ENCODE measurements at places on chromosomes 3 and 15. TPM values are rescaled to one million over a fixed set of nuclear protein-coding genes. Genes with fewer than 3 reads are reported as not detected.

GPR160 gene
- 1.3 TPM for total RNA-seq

GRCh38 chr15:90482124-90483011 lies 47.4 kb upstream of the CRTC3 start:
- H3K4me1 ChIP-seq = peaks cover 11% of the 10 kb centered on the region
- peak; percentile 78 for DNase-seq
- H3K27ac ChIP-seq = no peak overlapping the region
- H3K36me3 ChIP-seq = peaks cover 48% of the 10 kb centered on the region

XCR1 gene
- total RNA-seq = not detected

GOLGA8S gene
- total RNA-seq = 0.55 TPM

- H3K36me3 ChIP-seq = no peaks in the 10 kb centered on the region
- no peaks in the 10 kb centered on the region for H3K27me3 ChIP-seq
- H3K4me3 ChIP-seq = no peak overlapping the region
- no peak overlapping the region for H3K27ac ChIP-seq
- DNase-seq = no peak
Measured at GRCh38 chr3:14082108-14082657, 42.5 kb downstream of the CHCHD4 start.

DNA sequence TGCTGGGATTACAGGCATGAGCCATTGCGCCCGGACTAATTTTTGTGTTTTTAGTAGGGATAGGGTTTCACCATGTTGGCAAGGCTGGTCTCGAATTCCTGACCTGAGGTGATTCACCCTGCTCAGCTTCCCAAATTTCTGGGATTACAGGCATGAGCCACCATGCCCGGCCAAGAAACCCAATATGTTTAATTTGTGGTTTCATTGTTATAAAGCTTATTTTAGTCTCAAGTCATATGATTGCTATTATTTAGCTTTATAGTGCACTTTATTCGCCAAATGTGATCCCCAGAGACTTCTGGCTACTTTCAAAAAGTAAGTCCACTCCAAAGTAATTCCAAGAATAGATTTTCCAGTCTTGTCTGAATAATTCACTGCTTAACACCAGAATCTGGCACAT lies 19.3 kb upstream of the SLC4A7 start:
- H3K4me1 ChIP-seq = peaks cover 11% of the 10 kb centered on the region
- H3K27ac ChIP-seq = no peak overlapping the region
- H3K27me3 ChIP-seq = no peaks in the 10 kb centered on the region
- no peaks in the 10 kb centered on the region for H3K36me3 ChIP-seq
- no peak overlapping the region for H3K4me3 ChIP-seq
- DNase-seq = no peak

- no peaks in the 10 kb centered on the region for H3K27me3 ChIP-seq
- no peak for DNase-seq
- H3K4me1 ChIP-seq = no peaks in the 10 kb centered on the region
- no peaks in the 10 kb centered on the region for H3K36me3 ChIP-seq
- no peak overlapping the region for H3K27ac ChIP-seq
Measured at GRCh38 chr15:84112025-84112424, 123.5 kb upstream of the GOLGA6L4 start.

Measured in endothelial cell of umbilical vein (primary cell).